ENCODE measurements at places on chromosomes 2 and 18.

GRCh38 chr2:208265371-208265800 is 669 bp upstream of the PIKFYVE start:
- no peak for DNase-seq

GRCh38 chr2:30135541-30135940 is 11.3 kb upstream of the YPEL5 start:
- no peak for DNase-seq

DNA sequence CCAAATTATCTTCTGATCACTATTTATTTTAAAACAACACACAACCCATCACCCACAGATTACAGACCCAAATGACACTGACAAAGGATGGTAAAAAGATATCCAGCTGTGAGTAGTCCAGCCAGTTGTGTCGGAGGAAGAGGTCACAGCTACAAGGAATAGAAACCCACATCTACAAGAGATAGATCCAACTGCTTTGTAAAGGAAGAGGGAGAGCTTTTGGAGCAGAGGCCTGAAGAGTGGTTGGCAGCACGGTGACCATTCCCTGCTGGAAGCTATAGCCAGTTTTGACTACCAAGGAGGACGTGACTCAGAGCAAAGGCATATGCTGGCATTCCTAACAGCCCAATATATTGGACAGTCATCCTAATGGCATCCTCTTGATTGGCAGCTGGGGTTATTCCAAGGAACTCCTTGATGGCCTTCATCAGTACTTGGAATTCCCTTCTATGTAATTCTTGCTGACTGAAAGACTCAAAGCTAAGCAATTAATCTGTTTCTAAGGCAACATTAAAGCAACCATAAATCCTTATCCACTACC is 17.1 kb downstream of the SLC8A1 start:
- DNase-seq = peak; percentile 89

DNA sequence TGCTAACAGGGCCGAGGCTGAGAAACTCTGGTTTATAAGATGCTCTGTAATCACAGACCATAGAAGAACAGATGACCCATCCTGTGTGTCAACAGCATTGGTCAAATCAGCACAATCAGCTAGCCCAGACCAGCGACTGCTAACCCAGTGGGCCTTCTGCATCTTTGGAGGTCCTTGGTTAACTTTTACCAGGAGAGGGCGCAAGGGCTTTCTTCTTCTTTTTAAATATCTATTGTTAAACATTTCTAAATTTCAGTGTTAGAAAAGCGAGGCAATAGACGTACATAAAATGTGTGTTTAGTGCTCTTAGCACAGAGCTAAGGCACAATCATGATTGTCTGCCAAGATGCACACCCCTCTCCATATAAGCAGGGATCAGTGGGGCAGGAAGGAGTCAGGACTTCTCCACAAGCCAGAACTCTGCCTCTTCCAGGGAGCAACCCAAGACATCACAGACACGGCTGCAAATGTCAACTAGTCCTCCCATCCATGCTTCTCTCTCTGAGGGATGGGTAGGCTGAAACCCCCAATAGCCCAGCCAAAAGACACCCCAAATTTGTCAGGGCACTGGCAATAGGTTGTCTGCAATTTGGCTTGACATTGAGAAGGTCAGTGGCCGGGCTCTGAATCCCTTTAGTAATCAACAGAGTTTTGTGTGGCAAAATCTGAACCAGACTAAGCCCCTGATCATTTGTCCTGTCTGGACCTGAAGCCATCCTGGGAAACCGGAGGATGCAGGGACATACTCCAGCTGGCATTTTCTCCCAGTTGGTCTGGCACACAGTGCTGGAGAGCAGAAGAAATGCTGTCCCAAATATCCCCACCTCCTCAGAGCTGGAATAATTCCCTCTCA is 188.2 kb downstream of the BCL2 start:
- peak; percentile 27 for DNase-seq

GRCh38 chr18:76913583-76913982 is 91.2 kb downstream of the ZNF236 start:
- no peak for DNase-seq

DNA sequence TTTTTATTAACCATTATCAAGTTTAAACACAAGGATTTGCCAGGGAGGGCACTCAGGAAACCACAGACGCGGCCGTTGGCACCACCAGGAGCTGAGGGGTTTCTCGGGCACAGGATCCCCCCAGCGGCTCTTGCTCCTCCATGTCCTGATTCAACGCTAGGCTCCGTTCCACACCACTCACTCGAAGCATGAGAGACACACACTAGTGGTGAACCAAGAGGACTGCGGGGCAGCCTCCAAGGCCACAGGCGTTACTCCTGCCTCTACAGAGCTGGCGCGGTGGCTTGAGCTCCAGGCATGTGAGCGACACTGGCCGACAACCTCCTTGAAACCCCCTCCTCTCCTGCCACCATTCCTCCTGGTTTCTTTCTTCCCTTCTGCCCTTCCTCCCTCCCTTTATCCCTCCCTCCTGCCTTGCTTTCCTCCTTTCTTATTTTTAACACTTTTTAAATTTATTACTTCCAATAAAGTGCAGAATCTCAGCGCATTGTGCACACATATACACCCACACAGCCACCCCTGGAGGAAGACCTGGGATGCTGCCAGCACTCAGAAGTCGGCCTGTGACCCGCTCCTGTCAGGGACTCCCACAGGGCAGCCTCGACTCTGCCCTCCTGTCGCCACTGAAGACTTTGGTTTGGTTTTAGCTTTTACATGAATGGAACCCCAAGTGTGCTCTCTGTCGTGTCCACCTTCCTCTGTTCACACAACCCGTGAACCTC is 21.7 kb downstream of the COX7A2L start:
- no peak for DNase-seq

GRCh38 chr2:20411361-20411894 is 35.4 kb upstream of the RHOB start:
- peak; percentile 68 for DNase-seq

- peak; percentile 36 for DNase-seq
Measured at GRCh38 chr2:208872591-208872990, 466.0 kb downstream of the PTH2R start.

GRCh38 chr2:124018890-124019289 is 6.2 kb upstream of the CNTNAP5 start:
- peak; percentile 18 for DNase-seq

GRCh38 chr2:33272001-33272400 is 204.4 kb upstream of the RASGRP3 start:
- DNase-seq = no peak

GRCh38 chr18:54127759-54128378 is 96.6 kb downstream of the MBD2 start:
- no peak for DNase-seq

DNA sequence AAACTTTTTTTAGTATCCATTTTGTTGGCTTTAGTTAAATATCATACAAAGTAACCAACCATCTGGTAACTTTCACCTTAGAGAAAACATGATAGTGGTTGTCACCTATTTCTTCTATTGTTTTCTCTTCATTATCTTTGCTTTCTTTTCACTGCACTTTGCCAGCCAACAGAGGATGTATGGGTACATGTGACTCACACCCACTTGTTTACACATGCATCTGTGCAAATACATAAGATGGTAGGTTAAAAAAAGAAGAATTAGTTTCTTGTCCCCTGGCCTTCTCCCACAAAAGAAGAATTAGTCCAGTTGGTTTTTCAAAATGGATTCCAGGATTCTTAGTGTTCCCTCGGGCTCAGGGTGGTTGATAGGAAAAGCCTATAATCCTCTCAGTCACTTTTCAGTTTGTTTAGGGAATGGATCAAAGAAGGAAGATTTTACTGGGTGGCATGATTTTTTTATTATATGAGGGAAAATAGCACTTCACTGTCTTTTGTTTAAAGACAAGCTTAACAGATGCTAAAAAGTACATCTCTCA is 46.6 kb downstream of the CDK15 start:
- peak; percentile 57 for DNase-seq

GRCh38 chr2:70715071-70715985 is 52.7 kb downstream of the ADD2 start:
- no peak for DNase-seq

DNA sequence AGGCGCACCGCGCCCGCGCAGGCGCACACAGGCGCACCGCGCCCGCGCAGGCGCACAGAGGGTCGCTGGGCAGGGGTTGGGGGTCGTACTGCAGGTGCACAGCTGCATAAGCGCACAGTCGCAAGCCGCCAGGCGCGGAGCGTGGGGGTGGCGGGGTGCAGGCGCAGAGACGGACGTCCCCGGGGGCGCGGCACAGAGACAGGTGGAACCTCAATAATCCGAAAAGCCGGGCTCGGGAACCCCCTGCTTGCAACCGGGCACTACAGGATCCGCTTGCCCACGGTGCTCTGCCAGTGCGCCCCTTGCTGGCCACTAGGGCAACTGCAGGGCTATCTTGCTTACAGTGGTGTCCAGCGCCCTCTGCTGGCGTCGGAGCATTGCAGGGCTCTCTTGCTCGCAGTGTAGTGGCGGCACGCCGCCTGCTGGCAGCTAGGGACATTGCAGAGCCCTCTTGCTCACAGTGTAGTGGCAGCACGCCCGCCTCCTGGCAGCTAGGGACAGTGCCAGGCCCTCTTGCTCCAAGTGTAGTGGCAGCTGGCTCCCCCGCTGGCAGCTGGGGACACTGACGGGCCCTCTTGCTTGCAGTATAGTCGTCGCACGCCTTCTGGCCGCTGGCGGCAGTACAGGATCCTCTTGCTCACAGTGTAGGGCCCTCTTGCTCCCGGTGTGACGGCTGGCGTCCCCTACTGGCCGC is 34.9 kb downstream of the FAM110C start:
- DNase-seq = no peak

DNA sequence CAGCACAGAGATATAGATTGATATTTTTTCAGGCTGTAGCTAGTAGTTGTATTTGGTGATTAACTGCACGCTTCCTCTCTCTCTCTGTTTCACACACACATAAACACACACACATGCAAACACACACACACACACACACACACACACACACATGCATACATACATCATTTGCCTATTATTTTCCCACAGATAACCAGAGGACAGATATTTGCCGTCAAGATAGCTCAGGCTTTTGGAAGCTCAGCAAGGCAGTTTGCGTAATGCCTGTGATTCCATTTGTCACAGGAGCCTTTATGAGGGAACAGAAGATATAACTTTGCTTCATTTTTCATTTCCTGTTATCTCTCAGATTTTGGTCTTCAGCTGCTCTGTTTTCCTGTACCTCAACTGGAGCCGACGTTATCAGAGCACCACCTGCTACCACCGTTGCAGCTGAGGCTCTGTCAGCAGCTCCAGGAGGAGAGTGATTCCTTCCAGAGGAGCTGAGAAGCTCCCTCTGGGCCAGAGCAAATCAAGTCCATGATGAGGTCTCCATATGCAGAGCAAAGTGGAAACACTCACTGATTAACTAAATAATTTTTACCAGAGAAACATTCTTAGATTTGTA is 341.9 kb upstream of the PIK3C3 start:
- DNase-seq = no peak

DNA sequence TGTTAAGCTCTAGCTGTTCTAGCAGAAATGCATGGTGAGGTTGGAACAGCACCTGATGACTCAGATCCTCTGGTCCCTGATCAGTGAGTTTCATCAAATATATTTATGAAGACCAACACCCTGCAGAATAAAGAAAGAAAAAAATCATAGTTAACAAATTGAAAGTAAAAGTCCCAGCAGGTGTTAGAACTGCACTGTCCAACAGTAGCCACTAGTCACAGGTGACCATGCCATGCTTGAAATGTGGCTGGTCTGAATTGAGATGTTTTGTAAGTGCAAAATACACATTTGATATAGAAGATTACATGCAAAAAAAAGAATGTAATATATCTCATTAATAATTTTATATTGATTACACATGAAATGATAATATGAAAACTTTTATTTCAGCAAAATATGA is 1010.7 kb upstream of the ZEB2 start:
- no peak for DNase-seq

- DNase-seq = no peak
Measured at GRCh38 chr2:6031200-6031867, 339.1 kb downstream of the SOX11 start.

DNA sequence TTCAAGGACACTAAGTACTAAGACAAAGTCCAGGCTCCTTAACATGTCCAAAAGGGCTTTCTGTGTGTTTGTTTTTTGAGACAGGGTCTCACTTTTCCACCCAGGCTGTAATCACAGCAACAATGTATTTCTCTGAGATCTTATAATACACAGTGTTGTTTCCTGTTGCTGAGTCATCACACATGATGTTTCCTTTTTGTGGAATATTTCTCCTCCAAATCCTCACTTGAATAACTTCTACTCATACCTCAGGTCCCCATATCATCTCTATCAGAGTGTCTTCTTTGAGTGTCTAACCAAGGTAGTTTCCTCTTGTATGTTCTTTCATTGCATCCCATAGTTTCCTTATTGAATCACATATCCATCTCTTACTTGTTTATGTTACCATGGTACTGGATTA is 632.0 kb upstream of the PIK3C3 start:
- DNase-seq = no peak

DNA sequence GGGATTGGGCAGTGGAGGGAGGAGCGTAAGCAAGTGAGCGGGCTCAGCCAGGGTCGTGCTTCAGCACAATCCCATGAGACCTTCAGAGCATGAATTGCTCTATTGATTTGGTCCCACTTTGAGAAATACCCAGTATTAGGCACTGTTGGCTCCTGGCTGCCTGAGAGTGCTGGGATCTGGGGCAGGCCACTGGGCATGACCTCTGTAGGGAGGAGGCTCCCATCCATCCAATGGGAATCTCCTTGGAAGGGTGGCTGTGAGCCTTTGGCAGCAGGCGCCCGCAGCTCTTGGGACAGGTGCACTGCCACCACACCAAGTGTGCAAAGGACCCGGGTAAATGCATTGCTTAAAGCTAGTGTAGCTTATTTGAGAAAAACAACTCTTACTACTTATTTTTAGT is 137.5 kb downstream of the LDLRAD4 start:
- no peak for DNase-seq

- no peak for DNase-seq
Measured at GRCh38 chr2:207225773-207226172, 60.0 kb upstream of the KLF7 start.

GRCh38 chr2:144240656-144241339 is 279.1 kb downstream of the ZEB2 start:
- no peak for DNase-seq

DNA sequence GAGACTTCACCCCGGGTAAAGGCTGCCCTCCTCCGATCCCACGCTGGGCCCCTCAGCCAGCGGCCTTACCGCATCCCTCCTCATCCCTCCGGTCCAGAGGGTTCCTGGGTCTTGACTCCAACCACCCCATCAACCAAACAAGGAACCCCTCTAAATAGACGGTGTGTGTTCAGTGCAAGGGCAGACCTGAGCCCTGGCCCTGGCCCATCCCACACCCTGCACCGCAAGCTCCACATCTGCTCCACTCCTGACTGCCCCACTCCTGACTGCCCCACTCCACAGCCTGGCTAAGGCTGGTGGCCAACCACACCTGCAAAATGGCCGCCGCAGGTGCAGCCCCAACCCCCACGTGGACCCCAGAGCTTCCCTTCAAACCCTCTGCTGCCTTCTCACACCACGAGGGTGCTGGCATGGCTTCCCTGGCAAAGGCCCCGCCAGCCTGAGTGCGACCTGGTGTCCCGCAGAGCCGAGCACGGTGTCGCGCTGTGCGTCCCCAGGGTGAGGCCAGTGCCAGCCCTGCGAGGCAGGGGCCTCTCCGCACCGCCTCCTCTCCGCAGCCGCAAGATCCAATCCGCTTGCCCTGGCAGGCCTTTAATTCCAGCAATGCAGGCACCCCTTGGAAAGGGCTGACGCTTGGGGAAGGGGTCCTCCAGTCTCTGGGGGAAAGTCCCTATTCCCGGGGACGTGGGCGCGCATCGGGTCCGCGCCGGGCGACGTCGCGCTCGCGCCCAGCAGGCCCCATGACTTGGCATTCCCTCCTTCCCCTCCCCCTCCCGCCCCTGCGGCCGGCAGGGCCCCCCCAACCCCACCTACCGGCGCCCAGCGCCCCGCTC is 1.5 kb downstream of the KIF1A start:
- no peak for DNase-seq

GRCh38 chr18:79693561-79694205 is 14.1 kb downstream of the CTDP1 start:
- no peak for DNase-seq

GRCh38 chr2:120700659-120701058 is 35.0 kb upstream of the GLI2 start:
- no peak for DNase-seq

All from RWPE1 (cell line).